ENCODE measurements at places on chromosomes 2 and 18.

DNA sequence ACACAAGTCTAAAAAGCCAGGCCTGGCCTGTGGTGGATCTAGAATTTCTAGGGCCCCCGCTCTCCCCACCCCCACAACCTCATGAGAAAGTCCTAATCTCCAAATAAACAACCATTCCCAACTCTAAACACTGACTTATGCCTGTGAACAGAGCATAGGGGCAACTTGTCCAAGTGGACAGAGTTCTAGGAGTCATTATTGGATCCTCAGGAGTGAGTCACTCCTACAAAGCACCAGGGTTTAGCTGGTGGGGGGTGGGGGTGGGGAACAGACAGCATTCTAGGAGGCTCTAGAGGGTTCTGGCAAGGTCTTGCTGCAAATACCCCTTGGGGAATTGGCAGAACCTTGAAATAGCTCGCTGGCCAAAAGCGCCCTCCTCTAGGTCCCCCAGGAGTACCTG lies 83.3 kb downstream of the ZCCHC2 start:
- DNase-seq = no peak

DNA sequence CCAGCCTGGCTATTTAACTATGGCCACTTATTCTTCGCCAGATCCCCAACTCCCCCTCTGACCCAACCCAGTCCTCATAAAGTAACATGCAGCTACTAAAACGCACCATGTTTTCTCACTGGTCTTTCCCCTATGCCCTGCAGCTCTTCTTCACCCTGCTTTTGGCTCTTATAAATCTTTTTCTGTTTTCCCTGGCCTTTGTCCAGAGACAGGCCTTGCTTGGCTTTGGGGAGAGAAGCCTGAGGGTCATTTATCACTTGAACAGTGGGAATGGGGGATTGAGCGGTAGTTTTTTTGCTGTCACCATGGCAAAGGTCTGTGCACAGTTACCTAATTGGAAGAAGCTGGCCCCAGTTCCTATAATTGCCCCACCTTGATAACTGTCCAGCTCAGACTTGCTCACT lies 202.9 kb upstream of the NT5C1B start:
- DNase-seq = no peak

DNA sequence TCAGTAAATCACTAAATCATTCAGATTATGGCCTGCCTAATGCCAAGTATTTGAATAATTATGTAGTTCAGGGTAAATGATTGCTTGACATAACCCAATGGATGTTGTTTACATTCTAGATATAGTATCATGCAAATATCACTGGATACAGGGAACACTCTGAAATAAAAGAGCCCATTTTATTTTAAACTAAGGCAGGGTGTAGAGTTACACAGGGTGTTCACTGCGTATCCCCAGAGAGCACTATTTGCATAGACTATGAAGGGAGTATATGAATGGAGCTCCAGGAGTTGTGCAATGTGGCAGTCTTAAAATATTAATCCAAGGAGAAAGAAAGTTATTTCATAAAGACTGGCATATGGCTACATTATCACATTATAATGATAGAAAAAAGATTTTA lies 701.1 kb upstream of the KLHL29 start:
- DNase-seq = no peak

DNA sequence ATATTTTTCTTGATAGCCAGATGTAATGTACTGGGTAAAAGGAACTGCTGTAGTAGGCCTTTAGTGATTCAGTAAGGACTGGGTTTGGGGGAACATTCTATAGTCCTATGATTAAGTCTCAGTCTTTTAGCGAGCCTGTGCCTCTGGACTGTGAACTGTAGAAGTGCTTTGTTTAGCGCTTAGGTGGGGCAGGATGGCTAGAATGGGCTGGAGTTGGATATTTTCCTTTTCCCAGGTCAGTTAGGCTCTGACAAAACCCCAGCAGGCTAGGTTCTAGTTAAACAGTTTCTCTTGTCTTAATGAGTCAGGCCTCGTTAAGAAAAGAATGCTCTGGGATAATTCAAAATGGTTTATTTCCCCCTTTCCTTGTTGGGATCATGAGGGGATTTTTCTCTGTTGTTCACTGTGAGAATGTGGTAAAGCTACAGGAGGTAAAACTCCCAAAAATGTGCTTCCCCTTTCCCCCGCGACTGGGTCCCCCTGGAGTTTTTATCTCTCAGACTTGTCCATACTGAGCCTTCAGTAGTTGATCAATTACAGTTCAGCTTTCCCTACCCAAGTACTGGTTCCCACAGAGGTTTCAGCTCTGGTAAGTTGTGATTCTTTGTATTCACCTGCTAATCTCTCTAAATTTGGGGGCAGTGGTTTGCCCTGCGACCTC lies 31.5 kb downstream of the EHBP1 start:
- no peak for DNase-seq

GRCh38 chr2:902584-902983 lies 48.1 kb upstream of the SNTG2 start:
- no peak for DNase-seq

DNA sequence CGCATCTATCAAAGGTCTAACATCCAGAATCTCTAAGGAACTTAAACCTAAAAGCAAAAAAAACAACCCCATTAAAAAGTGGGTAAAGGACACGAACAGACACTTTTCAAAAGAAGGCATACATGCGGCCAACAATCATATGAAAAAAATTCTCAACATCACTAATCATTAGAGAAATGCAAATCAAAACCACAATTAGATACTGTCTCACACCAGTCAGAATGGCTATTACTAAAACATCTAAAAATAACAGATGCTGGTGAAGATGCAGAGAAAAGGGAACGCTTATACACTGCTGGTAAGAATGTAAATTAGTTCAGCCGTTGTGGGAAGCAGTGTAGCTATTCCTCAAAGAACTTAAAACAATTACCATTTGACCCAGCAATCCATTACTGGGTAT lies 38.0 kb downstream of the PPP3R1 start:
- DNase-seq = no peak

DNA sequence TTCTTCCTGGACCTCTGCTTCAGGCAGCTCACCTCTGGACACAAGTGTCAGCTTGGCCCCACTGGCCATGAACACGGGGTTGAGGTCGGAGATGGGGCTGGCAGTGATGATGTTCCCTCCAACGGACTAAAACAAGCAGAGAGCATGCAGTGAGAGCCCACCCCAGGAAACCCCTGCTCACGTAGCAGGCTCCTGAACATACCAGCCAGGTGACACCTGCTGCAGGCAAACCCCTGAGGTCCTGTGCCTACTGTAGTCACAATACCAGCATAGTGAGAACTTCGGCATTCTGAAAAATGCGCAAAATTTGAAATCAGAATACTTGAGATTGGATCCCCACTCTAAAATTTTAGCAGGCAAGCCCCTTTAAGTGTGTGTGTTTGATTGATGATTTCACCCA lies 32.9 kb downstream of the XDH start:
- DNase-seq = no peak

- no peak for DNase-seq
These were observed 44.3 kb upstream of the TCF7L1 start for GRCh38 chr2:85088921-85089320.

DNA sequence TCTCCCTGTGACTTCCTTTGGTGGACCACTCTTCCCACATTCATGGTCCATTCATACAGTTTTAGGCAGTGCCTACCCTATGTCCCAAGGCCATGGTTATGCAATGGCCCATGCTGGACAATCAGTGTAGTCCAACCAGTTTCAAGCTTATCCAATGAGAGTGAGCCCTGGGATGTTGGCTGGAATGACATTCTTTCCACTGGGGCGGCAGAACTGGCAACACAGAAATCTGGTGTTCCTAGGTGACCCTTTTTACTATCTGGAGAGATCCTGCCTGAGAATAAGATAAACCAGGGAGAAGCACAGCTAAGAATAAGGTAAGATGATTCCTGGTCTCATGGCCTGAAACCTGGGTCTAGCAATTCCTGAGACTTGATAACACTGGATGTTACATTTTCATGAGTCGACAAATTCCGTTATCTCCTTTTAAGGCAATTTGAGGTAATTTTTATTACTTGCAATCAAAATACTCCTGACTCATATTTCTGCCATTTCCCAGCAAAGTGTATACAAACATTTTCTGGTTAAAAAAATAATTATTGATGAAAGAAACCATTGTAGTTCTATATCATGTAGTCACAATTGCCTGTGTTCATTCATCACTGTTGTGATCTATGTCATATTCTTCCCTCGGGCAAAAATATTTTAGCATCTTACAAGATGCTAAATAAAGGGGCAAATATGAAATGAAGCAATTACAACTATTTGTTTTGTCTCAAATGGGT lies 271.5 kb upstream of the LYPD1 start:
- DNase-seq = no peak

DNA sequence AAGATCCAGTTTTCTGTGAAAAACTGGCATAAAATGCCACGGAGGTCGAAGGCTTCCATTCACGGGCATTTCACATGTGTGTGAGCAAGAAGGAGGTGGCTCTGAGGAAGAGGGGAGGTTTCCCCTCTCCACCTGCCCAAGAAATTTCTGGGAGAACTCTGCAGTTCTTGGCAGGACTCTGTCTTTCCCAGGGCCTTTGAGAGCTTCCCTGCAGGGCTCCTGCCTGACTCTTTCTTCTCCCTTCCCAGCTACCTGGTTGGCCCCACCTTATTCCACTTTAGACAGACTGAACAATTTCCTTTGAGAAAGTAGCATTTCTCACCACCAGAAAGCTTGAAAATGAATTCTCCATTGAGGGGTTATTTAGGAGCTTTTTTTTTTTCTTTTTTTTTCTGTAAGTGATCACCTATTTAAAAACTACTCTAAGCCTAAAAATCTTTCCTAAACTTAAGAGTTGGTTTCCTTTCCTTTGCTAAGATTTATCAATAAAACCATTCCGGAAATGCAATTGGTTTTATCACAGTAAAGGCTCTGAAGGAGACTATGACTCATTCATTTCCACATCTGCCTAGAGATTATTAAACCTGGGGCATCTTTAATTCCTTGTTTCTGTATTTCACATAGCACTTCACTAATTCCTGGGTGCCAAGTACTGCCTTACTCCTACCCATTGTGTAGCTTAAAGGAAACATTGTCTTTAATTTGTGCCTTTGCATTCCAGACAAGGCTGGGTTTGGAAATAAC lies 59.3 kb downstream of the UNC80 start:
- DNase-seq = no peak

DNA sequence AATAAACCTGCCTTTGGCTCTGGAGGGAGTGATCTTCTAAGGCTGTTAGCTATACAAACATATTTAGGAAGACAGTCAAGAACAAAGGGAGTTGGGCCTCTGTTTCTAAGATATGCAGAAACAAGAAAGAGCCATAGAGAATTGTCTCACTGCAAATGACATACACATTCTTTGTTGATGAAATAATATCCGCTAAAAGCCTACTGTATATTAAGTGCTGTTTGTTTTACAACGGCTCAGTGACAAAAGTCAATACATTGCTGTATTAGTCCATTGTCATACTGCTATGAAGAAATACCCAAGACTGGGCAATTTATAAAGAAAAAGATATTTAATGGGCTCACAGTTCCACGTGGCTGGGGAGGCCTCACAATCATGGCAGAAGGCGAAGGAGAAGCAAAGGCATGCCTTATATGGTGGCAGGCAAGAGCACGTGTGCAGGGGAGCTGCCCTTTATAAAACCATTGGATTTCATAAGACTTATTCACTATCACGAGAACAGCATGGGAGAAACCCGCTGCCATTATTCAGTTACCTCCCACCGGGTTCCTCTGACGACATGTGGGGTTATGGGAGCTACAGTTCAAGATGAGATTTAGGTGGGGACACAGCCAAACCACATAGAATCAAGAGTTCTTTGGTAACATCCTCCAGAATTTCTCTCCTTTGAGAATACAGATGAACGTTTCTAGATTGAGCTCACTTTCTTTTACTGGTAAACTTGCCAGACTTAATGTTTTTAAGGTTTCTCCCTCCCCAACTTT lies 157.8 kb downstream of the PIK3C3 start:
- no peak for DNase-seq

DNA sequence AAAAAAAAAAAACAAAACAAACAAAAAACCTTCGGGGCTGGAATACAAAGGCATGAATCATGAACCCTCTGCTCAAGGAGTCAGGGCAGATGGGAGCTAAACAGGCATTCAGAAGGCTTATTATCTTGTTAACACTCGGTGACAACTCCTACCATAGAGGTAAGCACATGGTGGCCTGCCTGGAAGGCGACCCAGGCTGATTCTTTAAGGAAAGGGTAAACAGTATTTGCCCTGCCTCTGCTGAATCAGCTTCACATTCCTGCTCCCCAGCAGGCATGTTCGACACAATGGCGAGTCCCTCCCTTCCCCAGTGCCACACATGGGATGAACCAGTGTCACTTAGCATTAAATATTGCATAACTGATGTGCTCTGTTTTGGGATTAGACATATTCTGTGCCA lies 191.9 kb downstream of the ARL4C start:
- no peak for DNase-seq

- DNase-seq = no peak
These were observed 11.6 kb downstream of the TRPM8 start for GRCh38 chr2:233928594-233929351.

GRCh38 chr18:12908706-12909105 lies 24.7 kb upstream of the PTPN2 start:
- no peak for DNase-seq

GRCh38 chr2:160238392-160238791 lies 38.3 kb upstream of the ITGB6 start:
- DNase-seq = no peak

GRCh38 chr2:106638043-106638442 lies 150.9 kb downstream of the CD8B2 start:
- DNase-seq = no peak

DNA sequence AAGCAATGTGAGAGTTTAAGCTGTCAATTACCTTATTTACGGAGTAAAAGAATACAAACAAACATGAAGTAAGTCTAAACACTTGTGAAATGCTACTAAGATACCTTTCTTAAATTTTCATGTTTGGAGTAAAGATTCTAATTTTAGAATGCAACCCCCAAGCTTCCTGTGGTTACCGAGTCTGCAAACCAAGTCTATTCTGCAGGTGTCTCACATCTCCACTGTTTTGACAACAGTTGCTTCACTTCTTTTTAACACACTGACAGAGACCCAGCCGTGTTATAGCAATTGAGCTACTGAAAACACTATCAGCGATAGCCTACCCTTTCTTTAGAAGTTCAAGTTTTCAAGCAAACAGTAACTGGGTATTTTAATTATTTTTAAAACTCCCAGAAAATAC lies 608.3 kb downstream of the ERBB4 start:
- no peak for DNase-seq

- no peak for DNase-seq
These were observed 462.4 kb upstream of the ACVR2A start for GRCh38 chr2:147382322-147382948.

DNA sequence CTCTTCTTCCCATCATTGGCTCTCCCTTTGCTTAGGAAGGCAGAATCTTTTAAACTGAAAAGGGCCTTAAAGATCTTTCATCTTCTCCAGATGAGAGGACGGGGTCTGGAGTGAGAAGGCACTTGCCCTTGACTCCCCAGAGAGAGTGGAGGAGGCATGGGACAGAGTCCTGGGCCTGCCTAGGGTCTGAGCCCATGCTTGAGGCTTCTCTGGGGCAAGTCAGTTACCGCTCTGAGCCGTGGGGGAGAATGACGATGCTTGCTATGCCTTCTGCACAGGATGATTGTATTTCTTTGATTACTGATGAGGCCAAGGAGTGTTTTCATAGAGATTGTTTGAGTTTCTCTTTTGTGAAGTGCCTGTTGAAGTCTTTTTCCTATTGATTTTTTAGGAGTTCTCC lies 921 bp downstream of the PLB1 start:
- no peak for DNase-seq
